ENCODE measurements at places on chromosomes 16 and 17.

GRCh38 chr16:80691111-80691741, 113.2 kb downstream of the CDYL2 start:
- ATAC-seq: no peak

DNA sequence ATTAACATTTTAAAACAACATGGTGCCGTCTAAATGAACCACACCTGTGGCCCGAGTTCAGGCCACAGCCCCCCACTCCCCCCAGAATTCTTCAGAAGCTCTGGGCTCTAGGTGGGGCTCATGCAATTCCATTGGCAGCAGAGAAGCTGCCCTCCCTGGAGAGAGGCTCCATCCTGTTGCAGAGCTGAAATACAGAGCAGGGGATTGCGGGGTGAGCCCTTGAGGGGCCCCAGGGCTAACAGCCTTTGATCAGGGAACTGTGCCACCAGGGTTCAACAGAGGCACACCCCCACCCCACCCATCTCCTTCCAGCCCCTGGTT, 69.3 kb downstream of the ABR start:
- ATAC-seq: no peak

DNA sequence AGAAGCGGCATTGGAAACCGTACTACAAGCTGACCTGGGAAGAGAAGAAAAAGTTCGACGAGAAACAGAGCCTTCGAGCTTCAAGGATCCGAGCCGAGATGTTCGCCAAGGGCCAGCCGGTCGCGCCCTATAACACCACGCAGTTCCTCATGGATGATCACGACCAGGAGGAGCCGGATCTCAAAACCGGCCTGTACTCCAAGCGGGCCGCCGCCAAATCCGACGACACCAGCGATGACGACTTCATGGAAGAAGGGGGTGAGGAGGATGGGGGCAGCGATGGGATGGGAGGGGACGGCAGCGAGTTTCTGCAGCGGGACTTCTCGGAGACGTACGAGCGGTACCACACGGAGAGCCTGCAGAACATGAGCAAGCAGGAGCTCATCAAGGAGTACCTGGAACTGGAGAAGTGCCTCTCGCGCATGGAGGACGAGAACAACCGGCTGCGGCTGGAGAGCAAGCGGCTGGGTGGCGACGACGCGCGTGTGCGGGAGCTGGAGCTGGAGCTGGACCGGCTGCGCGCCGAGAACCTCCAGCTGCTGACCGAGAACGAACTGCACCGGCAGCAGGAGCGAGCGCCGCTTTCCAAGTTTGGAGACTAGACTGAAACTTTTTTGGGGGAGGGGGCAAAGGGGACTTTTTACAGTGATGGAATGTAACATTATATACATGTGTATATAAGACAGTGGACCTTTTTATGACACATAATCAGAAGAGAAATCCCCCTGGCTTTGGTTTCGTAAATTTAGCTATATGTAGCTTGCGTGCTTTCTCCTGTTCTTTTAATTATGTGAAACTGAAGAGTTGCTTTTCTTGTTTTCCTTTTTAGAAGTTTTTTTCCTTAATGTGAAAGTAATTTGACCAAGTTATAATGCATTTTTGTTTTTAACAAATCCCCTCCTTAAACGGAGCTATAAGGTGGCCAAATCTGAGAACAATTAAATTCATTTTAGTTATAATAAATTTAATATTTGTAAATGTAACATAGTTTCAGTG, 1.7 kb downstream of the HEXIM1 start:
- no peak for ATAC-seq

- ATAC-seq: no peak
Observed at GRCh38 chr17:3197219-3197618, at the start of gene OR1A2. OR1A2 (plus strand) TSS chr17:3197519; CDS start chr17:3197519, 0 bp downstream.

GRCh38 chr17:57485566-57485865, 229.2 kb downstream of the MSI2 start:
- no peak for ATAC-seq

- ATAC-seq: no peak
Observed at GRCh38 chr17:65190467-65191097, 53.4 kb downstream of the RGS9 start.

- no peak for ATAC-seq
Observed at GRCh38 chr16:30131869-30132475, 9.0 kb upstream of the MAPK3 start.

GRCh38 chr16:84884596-84885341, 65.0 kb downstream of the CRISPLD2 start:
- no peak for ATAC-seq

- no peak for ATAC-seq
Observed at GRCh38 chr17:6450926-6451832, 6.9 kb downstream of the PIMREG start.

- no peak for ATAC-seq
Observed at GRCh38 chr17:55416470-55417052, 5.1 kb downstream of the MMD start.

GRCh38 chr17:76130473-76130872, 10.6 kb downstream of the FOXJ1 start:
- ATAC-seq: no peak

DNA sequence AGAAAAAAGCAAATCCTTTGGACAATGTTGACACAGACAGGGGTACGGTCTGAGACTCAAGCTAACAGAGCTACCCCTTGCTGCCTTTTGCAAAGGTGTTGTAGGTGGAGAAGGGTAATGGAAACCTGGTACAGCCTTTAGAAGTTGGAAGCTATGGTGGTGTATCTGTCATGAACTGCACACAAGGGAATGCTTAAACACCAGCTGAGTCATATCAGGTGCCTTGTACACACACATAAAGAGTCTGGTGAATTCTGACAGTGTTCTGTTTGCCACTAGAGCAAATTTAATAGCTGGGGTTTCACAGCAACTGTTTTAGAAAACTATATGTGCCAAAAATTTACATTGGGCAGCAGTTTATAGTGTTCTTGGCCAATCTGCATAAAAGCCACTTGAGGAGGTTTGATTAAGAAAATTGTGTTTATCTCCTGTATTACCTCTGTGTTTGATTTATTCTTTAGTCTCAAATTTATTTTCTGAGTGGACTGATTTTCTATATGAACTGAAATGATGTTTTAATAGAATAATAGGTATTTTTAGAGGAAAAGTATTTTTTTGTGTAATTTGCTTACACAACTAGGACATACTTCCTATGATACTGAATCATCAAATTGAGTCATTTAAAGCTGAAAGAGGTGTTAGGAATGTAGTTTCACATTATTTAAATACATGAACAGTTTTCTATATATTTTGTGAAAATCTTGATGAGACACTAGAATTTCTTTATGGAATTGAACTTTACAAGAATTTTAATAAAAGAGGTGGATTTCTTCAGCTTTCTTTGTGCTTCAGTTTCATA, 136.9 kb downstream of the MAP2K6 start:
- ATAC-seq: no peak

GRCh38 chr16:12573300-12573699, 230.4 kb downstream of the CPPED1 start:
- ATAC-seq: no peak

- peak; percentile 91 for ATAC-seq
Observed at GRCh38 chr16:50603206-50604064, 55.2 kb downstream of the NKD1 start.

DNA sequence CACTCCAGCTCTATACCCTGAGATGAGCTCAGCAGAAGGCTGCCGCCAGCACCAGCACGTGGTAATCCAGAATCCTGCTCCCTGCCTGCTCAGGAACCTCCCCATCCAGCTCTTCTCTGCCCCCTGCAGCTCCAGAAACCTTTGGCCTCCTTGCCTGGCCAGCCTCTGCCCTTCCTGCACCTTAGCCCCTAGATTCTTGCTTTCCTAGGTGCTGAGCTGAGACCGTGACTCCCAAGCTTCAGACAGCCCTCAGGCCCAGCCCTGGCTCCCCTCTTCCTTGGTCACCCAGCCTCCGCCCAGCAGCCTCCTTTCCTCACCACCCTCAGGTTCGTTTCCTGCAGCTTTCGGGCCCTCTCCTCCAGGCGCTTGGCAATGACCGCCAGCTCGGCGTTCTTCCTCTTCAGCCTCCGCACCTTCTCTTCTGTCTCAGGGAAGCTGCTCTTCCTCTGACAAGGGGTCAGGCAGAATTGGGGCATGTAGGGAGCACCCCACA, 2.6 kb downstream of the TSPOAP1 start:
- no peak for ATAC-seq

DNA sequence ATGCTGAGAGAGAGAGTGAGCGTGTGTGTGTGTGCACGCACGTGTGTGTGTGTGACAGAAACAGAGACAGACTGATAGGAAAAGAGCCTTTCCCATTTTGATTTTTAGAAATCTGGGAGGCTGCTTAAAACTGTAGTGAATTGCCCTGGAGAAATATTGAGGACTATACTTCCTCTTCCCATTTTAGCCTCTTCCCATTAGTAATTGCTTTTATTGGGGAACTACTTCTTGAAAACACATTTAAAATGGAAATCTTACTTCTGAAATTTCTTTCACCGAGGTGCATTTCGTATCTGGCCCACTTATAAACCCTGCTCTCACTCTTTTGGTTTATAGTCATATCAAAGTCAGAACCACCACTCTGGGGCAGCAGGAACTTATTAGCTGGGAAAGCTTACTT, 47.1 kb downstream of the NUP93 start:
- no peak for ATAC-seq

GRCh38 chr17:82019690-82020571, 2.7 kb downstream of the CENPX start:
- no peak for ATAC-seq

DNA sequence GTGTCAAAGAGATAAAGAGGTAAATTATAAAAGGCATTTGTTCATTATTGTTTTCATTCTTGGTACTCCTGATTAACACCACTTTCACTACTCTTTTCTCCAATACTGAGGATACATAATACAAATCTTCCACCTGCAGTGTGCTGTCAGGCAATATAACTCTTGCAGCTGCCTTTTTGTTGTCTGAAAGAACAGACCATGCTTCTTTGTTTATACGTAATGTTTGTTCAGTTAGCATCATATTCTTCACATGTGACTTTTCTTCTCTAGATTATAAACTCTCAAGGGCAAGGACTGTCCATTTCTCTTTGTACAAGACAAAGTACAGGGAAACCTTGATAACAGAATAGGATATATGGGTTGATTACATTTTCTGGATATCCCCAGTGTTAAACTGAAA, 14.2 kb upstream of the ABCC11 start:
- no peak for ATAC-seq

DNA sequence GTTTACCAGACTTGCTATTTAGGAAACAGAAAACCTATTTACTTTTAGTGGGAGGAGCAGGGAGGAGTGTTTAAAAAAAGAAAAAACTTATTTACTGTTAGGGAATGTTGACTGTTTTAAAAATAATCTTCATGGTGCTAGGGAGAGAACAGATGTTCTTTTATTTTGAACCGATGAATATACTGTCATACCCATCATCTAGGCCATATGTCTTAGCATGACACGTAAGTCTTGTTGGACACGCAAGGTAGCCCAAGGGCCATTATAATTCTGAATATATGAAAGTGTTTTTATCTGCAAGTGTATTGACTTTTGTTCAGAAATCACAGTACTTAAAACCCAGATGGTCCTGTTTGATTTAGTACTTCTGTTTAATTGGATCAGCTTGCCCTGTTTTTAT, 11.6 kb downstream of the WIPF2 start:
- ATAC-seq: no peak

DNA sequence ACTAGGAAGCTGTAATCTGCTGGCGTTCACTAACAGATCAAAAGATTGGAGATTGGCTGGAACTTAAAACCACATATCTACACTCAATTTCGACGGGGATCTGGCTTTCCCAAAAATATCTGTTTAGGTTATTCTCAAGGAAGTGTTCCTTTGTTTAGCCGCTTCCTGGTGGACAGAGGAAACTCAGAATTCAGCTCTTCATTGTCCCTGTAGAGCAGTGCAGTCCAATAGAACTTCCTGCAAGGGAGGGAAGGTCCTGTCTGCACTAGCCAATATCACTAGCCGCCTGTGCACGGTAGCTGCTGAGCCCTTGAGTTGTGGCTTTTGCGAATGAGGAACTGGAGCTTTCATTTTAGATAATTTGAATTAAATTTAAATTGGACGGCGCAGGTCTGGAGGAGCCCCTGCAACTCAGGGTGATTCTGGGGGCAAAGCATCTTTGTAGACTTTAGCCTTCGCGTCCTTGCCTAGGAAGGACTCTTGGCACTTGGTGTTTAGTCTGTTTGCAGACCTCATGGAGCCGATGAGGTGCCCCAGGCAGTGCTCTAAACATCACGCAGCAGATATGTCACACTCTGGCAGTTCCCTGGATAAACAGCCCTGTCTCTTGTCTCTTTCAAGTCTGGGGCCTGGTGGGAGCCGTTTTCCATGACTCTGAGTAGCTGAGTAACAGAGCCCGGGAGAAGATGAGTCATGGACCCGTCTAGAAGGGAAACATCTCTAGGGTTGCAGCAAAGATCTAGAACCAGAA, 122.2 kb downstream of the CCDC182 start:
- no peak for ATAC-seq

GRCh38 chr17:82097184-82097918, 685 bp downstream of the FASN start:
- ATAC-seq: no peak

DNA sequence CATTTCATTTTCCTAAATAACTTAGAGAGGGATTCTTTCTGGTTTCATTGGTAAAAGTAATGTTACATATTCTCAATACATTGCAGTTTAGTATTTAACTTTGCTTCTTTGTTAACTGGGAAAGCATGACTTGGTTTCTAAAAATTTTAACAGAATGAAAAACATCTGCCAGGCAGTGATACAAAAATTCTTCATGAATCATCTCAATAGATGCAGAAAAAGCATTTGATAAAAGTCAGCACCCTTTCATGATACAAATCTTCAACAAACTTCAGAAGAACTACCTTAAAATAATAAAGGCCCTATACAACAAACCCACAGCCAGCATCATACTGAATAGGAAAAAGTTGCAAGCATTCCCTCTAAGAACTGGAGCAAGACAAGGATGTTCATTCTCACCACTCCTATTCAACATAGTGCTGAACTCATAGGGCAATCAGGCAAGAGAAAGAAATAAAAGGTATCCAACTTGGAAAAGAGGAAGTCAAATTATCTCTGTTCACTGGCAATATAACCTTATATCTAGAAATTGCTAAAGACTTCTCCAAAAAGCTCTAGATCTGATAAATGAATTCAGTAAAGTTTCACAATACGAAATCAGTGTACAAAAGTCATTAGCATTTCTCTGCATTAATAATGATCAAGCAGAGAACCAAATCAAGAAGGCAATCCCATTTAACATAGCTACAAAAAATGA, 50.4 kb downstream of the SLFN5 start:
- no peak for ATAC-seq

Measured in gastroesophageal sphincter (tissue), 4 donors.